ENCODE measurements at places on chromosomes 11 and 22.

GRCh38 chr11:82826526-82826925, 73.7 kb downstream of the PRCP start:
- no peaks in the 10 kb centered on the region for H3K4me1 ChIP-seq
- no peak for ATAC-seq
- H3K36me3 ChIP-seq: peaks cover 27% of the 10 kb centered on the region
- H3K27me3 ChIP-seq: no peaks in the 10 kb centered on the region
- no peak overlapping the region for H3K4me3 ChIP-seq

DNA sequence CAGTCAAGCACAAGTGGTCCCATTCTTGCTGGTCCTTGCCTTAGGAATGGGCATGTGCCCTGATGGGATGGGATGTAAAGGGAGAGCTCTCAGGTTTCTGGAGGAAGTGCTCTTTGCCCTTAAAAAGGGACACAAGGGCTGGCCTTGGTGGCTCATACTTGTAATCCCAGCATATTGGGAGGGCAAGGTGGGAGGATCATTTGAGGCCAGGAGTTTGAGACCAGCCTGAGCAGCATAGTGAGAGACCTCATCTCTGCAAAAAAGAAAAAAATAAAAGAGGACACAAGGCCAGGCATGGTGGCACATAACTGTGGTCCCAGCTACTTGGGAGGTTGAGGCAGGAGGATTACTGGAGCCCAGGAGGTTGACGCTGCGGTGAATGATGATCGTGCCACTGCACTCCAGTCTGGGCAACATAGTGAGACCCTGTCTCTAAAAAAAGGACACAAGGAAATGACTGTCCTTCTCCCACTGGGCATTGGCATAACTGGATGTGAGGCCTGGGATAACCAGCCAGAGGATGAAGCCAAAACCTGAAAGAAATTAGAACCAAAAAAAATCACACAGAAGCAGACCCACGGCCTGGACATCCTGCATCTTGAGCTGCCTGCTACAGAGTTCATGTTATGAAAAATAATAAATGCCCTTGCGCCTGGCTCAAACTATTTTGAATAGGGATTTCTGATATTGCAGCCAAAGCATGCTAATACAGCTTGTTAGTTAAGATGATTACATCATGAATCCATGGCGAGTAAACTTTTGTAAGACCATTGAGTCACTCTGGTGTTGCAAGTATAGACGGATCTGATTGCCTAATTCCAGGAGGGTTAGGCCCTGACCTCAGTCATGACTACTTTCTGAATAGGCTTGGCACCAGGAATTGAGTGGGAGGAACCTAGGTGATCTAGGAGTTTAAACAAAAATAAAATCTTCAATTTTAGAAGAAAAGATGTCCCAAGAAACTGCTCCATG, 12.9 kb upstream of the CRKL start:
- H3K27me3 ChIP-seq: no peaks in the 10 kb centered on the region
- H3K4me1 ChIP-seq: no peaks in the 10 kb centered on the region
- ATAC-seq: peak; percentile 49
- no peaks in the 10 kb centered on the region for H3K36me3 ChIP-seq
- H3K27ac ChIP-seq: no peak overlapping the region

DNA sequence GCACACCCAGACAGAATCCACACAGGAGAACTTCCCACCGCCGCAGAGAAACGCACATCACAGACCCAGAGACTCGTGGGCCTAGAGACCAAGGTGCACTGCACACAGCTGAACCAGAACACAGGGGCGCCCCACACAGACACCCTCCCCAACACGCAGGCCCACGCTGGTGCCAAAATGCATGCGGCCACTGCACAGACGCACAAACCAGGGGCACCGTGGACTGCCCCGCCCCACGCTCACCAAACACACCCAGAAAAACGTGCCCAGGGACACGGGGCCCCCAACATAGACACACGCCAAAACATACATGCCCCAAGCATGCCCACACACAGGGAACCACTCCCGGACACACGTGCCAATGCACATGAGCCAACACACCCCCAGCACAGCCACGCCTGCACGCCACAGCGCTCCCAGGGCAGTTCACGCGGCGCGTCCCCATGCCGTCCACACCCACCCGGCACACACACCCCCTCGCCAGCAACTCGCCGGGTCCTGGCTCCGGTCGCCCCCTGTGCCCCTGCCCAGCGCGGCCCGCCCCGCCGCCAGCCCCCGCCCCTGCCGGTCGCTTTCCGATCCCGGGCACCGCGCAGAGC, 7.8 kb downstream of the ELFN2 start:
- H3K27me3 ChIP-seq: peaks cover 45% of the 10 kb centered on the region
- H3K4me3 ChIP-seq: peak overlapping the region; percentile 67
- ATAC-seq: peak; percentile 8
- H3K4me1 ChIP-seq: peaks cover 26% of the 10 kb centered on the region
- no peaks in the 10 kb centered on the region for H3K36me3 ChIP-seq

GRCh38 chr11:74951226-74951625, 2.2 kb downstream of the SPCS2 start:
- H3K27ac ChIP-seq: peak overlapping the region; percentile 98
- H3K4me1 ChIP-seq: peaks cover 40% of the 10 kb centered on the region
- peak overlapping the region; percentile 92 for H3K4me3 ChIP-seq
- H3K36me3 ChIP-seq: peaks cover 75% of the 10 kb centered on the region
- no peaks in the 10 kb centered on the region for H3K27me3 ChIP-seq

GRCh38 chr11:74018331-74019005, 9.6 kb upstream of the UCP3 start:
- ATAC-seq: no peak
- no peak overlapping the region for H3K4me3 ChIP-seq
- H3K36me3 ChIP-seq: peaks cover 21% of the 10 kb centered on the region
- H3K27me3 ChIP-seq: no peaks in the 10 kb centered on the region
- no peak overlapping the region for H3K27ac ChIP-seq
- peaks cover 26% of the 10 kb centered on the region for H3K4me1 ChIP-seq

GRCh38 chr11:94553938-94554337, 10.2 kb downstream of the FUT4 start:
- H3K4me3 ChIP-seq: no peak overlapping the region
- no peaks in the 10 kb centered on the region for H3K27me3 ChIP-seq
- ATAC-seq: no peak

DNA sequence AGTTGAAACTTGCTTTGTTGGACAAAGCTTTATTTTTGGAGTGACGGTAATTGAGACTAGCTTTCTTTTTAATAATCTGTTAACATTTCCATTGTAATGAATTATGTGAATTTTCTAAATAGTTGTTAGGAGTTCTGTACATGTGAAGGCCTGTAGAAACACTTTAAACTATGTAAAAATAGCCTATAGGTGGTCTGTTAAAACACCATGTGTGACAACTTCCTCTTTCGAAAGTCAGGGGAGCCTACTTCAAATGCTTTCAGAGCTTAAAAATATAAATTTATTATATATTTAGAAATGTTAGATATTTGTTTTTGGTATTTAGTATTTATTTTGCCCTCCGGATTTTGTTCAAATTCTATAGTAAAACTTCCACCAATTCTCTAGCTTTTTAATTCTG, 28.7 kb downstream of the DDIAS start:
- no peaks in the 10 kb centered on the region for H3K27me3 ChIP-seq
- ATAC-seq: no peak
- H3K4me1 ChIP-seq: no peaks in the 10 kb centered on the region
- no peak overlapping the region for H3K4me3 ChIP-seq

DNA sequence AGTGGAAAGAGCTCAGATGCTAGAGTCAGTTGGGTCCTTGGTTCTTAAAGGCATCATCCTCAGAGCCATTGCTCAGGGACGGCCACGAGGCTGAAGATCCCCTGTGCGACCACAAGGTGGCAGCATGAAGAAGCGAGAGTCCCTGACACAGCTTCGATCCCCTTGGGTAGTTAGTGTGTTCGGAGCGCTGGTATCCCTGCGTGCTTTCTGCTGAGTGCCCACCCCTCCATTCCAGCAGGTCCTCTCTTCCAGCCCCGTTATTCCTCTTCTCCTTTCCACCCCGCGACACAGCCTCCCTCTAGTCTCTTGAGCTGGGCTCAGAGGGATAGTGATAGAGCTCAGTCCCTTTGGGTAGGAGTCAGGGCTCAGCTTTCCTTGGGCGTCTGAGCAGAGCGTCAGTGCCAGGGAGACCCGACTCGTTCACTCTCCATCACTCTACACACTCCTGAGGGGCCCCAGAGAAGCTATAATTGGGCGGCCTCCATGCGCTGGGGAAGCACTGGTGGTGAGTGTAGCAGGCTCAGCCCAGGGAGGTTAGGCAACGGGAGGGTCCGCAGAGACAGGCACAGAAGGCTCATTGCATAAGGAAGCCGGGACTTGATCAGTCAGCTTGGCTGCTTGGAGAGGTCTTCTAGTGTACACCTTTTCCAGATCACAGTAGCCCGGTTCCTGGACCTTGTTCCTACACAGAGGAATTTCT, at the start of gene OR51D1:
Gene OR51D1 (plus strand): TSS at position 516 of the 700 bp plus-strand sequence. CDS start 2,314 bp downstream, outside the sequence.
- H3K4me1 ChIP-seq: no peaks in the 10 kb centered on the region
- no peak within 1 kb of the TSS for H3K27ac ChIP-seq
- peaks cover 11% of the 10 kb centered on the region for H3K27me3 ChIP-seq
- no peak within 1 kb of the TSS for H3K4me3 ChIP-seq
- H3K36me3 ChIP-seq: no peaks in the 10 kb centered on the region
- ATAC-seq: peak; percentile 83

GRCh38 chr11:93529707-93530467, 13.3 kb downstream of the SMCO4 start:
- peaks cover 52% of the 10 kb centered on the region for H3K4me1 ChIP-seq
- peak; percentile 37 for ATAC-seq
- H3K4me3 ChIP-seq: peak overlapping the region; percentile 83
- no peaks in the 10 kb centered on the region for H3K27me3 ChIP-seq

- H3K4me3 ChIP-seq: no peak overlapping the region
- H3K27ac ChIP-seq: no peak overlapping the region
- peaks cover 3% of the 10 kb centered on the region for H3K27me3 ChIP-seq
- ATAC-seq: no peak
These were observed 9.6 kb downstream of the PARVB start for GRCh38 chr22:44033694-44034093.

- H3K27me3 ChIP-seq: peaks cover 11% of the 10 kb centered on the region
- no peaks in the 10 kb centered on the region for H3K4me1 ChIP-seq
- no peaks in the 10 kb centered on the region for H3K36me3 ChIP-seq
- no peak for ATAC-seq
These were observed 46.1 kb downstream of the RPUSD4 start for GRCh38 chr11:126165311-126165720.

GRCh38 chr22:46362203-46362933, 26.9 kb downstream of the TRMU start:
- H3K36me3 ChIP-seq: peaks cover 9% of the 10 kb centered on the region
- no peak overlapping the region for H3K4me3 ChIP-seq
- no peaks in the 10 kb centered on the region for H3K4me1 ChIP-seq
- no peaks in the 10 kb centered on the region for H3K27me3 ChIP-seq
- ATAC-seq: no peak
- no peak overlapping the region for H3K27ac ChIP-seq

- H3K36me3 ChIP-seq: no peaks in the 10 kb centered on the region
- no peak overlapping the region for H3K4me3 ChIP-seq
- peaks cover 5% of the 10 kb centered on the region for H3K27me3 ChIP-seq
- H3K4me1 ChIP-seq: no peaks in the 10 kb centered on the region
These were observed 3.6 kb downstream of the SHISAL1 start for GRCh38 chr22:44309137-44309536.

DNA sequence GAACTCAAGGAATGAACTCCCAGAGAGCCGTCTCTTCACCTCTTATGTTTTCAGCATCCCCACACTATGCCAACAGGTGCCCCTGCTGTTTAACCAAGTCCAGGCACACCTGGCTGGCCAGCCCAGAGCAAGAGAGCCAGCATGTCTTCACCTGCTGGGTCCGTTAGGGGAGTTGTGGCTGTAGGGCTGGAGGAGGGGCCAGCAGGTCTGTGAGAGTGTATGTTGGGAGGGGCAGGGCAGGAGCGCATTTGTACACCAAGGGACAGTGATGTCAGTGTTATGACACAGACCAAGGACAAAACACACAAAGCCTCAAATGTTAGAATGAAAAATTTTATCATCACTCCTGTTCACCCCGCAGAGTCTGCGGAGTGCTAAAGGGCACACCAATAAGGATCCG, 5.8 kb downstream of the PATZ1 start:
- no peaks in the 10 kb centered on the region for H3K27me3 ChIP-seq
- peak overlapping the region; percentile 92 for H3K27ac ChIP-seq
- no peak for ATAC-seq
- peaks cover 17% of the 10 kb centered on the region for H3K4me1 ChIP-seq
- peaks cover 93% of the 10 kb centered on the region for H3K36me3 ChIP-seq
- peak overlapping the region; percentile 92 for H3K4me3 ChIP-seq

DNA sequence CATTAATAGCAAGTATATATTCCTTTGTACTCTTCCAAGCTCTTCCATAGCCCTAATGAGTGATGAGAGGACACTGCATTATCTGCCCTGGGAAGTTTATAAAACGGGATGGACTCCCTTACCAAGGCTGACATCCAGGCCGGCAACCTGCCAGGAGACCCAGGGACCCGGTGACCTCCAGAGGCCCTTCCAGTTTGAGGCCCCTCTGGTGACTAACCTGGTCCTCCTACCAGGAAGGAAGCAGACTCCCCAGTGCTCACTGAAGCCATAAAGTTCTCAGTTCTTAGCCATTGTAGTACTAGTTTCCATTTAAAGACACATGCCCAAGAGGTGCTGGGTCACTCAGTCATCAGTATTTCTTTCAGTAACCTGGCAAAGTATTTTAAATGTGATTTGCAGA, 345.4 kb downstream of the TENM4 start:
- no peak overlapping the region for H3K4me3 ChIP-seq
- peaks cover 11% of the 10 kb centered on the region for H3K27me3 ChIP-seq
- H3K4me1 ChIP-seq: no peaks in the 10 kb centered on the region

DNA sequence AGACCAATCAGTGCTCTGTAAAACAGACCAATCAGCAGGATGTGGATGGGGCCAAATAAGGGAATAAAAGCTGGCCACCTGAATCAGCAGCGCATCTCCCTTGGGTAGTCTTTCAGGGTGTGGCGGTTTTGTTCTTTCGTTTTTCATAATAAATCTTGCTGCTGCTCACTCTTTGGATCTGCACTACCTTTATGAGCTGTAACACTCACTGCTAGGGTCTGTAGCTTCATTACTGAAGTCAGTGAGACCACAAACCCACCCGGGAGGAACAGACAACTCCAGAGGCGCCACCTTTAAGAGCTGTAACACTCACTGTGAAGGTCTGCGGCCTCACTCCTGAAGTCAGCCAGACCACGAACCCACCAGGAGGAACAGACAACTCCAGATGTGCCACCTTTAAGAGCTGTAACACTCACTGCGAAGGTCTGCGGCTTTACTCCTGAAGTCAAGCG, 175.5 kb upstream of the PDGFD start:
- no peaks in the 10 kb centered on the region for H3K36me3 ChIP-seq
- no peak for ATAC-seq
- H3K27me3 ChIP-seq: no peaks in the 10 kb centered on the region
- H3K27ac ChIP-seq: no peak overlapping the region
- no peaks in the 10 kb centered on the region for H3K4me1 ChIP-seq

Measured in activated T-helper 17 cell treated with anti-CD3 and anti-CD28 coated beads, Interleukin-2, amount 50 U/mL, for 72 hours (primary cell).